ENCODE measurements at places on chromosomes 1 and 21. TPM values are rescaled to one million over a fixed set of nuclear protein-coding genes. Genes with fewer than 3 reads are reported as not detected.

The COA6 gene
- total RNA-seq, result 13.4 TPM

The SAMD11 gene
- total RNA-seq, result not detected

The DOP1B gene
- total RNA-seq, result 11.8 TPM

The PHF13 gene
- 14.0 TPM for total RNA-seq

The LAPTM5 gene
- 46.6 TPM for total RNA-seq

The KRTAP26-1 gene
- not detected for total RNA-seq

The SELP gene
- 14.8 TPM for total RNA-seq

The TMPRSS15 gene
- total RNA-seq, result not detected

The THEM5 gene
- total RNA-seq, result not detected

The CD34 gene
- 42.1 TPM for total RNA-seq

The SV2A gene
- total RNA-seq, result 3.3 TPM

The FOXE3 gene
- not detected for total RNA-seq

The OR2W3 gene
- not detected for total RNA-seq

The SLC35E2B gene
- 40.0 TPM for total RNA-seq

The TEX38 gene
- total RNA-seq, result not detected

The MTARC2 gene
- 14.7 TPM for total RNA-seq

The SEMA4A gene
- total RNA-seq, result 0.65 TPM

The OPRD1 gene
- not detected for total RNA-seq

The CD5L gene
- total RNA-seq, result not detected

The RHBDL2 gene
- total RNA-seq, result not detected

The MAN1C1 gene
- total RNA-seq, result 6.2 TPM

The TINAGL1 gene
- total RNA-seq, result 655 TPM

The TGFB2 gene
- total RNA-seq, result 2.3 TPM

The CRNN gene
- total RNA-seq, result not detected

The ERG gene
- 170 TPM for total RNA-seq

The AZIN2 gene
- total RNA-seq, result 1.3 TPM

The IBA57 gene
- 9.1 TPM for total RNA-seq

The SPRR1B gene
- not detected for total RNA-seq

The IL10 gene
- not detected for total RNA-seq

The TMPRSS2 gene
- total RNA-seq, result not detected

The DNASE2B gene
- not detected for total RNA-seq

Data from vein endothelial cell (primary cell).